ENCODE measurements at places on chromosomes 5 and 9. TPM values are rescaled to one million over a fixed set of nuclear protein-coding genes. Genes with fewer than 3 reads are reported as not detected.

DNA sequence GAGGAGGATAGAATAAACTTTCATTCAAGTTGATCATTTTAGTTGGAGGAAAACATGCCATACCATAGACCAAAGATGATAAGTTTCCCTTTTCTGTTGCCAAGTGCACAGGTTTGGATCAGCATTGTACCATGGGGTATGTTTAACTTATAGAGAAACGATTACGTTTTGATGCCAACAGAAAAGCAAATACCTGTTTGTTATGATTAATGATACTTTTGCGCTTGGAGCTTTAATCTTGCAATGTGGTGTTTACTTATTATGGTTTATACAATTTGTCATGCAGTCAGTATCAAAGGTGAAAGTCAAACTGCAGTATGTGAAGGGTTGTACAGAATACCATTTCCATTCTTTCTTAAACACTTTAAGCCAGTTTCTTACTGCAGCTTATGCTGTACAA is 13.2 kb upstream of the ARHGEF28 start:
- no peak for DNase-seq
- H3K27ac ChIP-seq, result no peak overlapping the region
- H3K4me1 ChIP-seq, result no peaks in the 10 kb centered on the region
- H3K27me3 ChIP-seq, result no peaks in the 10 kb centered on the region
- no peaks in the 10 kb centered on the region for H3K36me3 ChIP-seq
- H3K4me3 ChIP-seq, result no peak overlapping the region

GRCh38 chr9:127910613-127911205 is 6.1 kb downstream of the ST6GALNAC4 start:
- H3K4me1 ChIP-seq, result peaks cover 20% of the 10 kb centered on the region
- H3K27ac ChIP-seq, result no peak overlapping the region
- DNase-seq, result no peak

DNA sequence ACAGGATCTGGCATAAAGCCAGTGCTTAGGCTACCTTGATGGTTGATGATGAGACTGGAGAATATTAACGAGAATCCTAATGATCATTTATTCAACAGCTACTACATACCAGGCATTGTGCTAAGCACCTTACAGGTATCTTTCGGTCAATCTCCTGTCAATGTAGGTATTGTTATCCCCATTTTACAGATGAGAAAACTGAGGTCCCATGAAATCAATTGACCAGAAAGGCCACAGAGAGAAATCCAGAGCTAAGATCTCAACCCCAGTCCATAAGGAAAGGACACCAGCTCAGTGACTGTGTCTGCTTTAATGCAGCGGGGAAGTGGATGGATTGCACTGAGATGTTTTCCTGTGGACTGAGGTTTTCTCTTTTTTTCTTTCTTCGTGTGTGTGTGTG is 63.3 kb downstream of the ARHGEF37 start:
- no peaks in the 10 kb centered on the region for H3K36me3 ChIP-seq
- H3K27me3 ChIP-seq, result no peaks in the 10 kb centered on the region

DNA sequence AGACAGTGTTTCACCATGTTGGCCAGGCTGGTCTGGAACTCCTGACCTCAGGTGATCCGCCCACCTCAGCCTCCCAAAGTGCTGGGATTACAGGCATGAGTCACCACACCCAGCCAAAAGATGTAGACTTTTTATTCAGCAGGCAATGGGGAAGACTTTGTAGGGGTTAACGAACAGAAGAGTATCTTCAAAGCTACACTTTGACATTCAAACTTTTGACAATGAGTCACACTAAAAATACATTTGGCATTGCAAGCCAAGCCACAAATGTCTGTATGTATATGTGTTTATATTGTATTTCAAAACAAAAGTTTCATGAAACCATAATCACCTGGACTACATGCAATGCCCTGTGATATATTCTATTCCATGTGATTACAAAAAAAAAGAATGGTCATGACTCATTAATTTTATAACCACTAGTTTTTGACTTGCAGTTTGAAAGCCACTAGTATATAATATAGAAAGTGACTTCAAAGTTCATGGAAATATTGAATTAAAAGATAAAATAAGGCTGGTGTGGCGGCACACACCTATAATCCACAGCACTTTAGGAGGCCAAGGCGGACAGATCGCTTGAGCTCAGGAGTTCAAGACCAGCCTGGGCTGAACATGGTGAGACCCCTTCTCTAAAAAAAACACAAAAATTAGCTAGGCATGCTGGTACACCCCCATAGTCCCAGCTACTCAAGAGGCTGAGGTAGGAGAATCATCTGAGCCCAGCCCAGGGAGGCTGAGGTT is 8.3 kb downstream of the DIMT1 start:
- H3K4me1 ChIP-seq, result no peaks in the 10 kb centered on the region
- no peak for DNase-seq
- peaks cover 58% of the 10 kb centered on the region for H3K36me3 ChIP-seq
- no peaks in the 10 kb centered on the region for H3K27me3 ChIP-seq
- H3K4me3 ChIP-seq, result no peak overlapping the region
- H3K27ac ChIP-seq, result no peak overlapping the region

DNA sequence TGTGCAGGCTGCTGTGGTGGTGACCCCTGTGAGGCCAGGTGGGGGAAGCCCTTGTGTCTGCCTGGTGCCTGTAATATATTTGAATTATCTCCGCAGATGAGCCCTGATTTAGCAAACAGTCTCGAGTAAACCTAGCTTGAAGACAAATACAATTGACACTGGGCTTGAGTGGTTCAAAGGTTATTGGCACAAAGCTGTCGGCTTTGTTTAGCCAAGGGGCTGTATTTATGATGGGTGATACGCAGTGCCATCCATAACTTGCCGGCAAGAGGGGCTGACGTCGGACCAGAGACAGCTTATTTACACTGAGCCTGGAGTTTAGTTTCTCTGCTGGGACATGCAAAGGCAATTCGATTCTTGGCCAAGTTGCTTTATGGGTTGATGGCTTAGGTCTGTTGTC is 20.0 kb upstream of the PITX1 start:
- DNase-seq, result no peak
- H3K4me1 ChIP-seq, result no peaks in the 10 kb centered on the region
- no peak overlapping the region for H3K4me3 ChIP-seq
- H3K36me3 ChIP-seq, result no peaks in the 10 kb centered on the region
- H3K27me3 ChIP-seq, result peaks cover 61% of the 10 kb centered on the region
- no peak overlapping the region for H3K27ac ChIP-seq

DNA sequence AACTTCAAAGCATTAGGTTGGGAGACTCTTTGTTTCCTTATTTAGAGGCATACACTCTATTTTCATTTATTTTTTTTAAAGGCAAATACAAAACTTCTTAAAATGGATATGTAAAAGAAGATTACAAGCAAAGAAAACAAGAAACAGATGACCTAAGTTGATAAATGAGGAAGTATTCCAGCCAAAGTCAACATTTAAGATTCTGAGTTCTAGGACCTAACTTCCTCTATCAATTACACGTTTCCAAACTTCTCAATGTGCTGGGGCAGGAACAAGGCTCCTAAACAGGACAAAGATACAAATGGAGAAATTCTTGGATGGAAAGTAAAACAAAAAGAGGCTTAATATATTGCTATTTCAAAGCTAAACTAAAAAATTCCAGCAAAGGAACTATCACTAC is 89.5 kb downstream of the TLE1 start:
- DNase-seq, result peak; percentile 32
- H3K4me3 ChIP-seq, result no peak overlapping the region
- no peak overlapping the region for H3K27ac ChIP-seq

GRCh38 chr9:110025551-110026170 is 182.3 kb downstream of the C9orf152 start:
- no peak overlapping the region for H3K27ac ChIP-seq
- no peak for DNase-seq
- H3K36me3 ChIP-seq, result no peaks in the 10 kb centered on the region

DNA sequence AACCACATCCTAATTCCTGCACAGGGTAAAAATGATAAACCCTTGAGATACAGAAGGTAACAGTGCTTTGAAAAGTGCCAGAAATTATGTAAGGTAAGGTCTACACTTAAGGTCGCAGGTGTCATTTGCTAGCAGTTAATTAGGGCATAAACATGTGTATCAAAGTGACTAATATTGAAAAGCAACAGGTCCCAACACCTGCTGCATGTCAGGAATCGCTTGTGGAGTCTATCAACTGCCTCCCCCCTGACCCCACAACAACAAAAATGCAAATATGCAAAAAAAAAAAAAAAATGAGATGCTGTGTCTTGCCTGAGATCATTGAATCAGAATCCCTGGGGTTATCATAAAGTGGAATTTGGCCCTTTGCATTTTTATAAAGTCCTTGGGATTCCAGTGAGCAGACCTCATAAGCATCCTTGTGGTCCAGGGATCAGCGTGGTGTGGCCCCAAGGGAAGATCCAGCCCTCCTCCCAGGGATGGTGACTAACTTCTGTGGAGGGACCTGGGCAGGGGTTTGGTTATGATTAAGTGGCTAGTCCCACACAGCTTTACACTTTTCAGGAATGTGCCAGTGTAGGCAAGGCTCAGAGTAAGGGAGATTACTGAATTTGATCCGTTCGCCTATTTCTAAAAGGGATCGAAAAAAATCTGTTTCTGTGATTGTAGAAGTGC is 92.5 kb upstream of the TNFSF8 start:
- H3K27me3 ChIP-seq, result no peaks in the 10 kb centered on the region
- no peak overlapping the region for H3K4me3 ChIP-seq
- no peaks in the 10 kb centered on the region for H3K36me3 ChIP-seq

- no peak overlapping the region for H3K27ac ChIP-seq
- H3K4me1 ChIP-seq, result no peaks in the 10 kb centered on the region
- H3K4me3 ChIP-seq, result no peak overlapping the region
These were observed 10.3 kb downstream of the SMC2 start for GRCh38 chr9:104104360-104104759.

GRCh38 chr5:177968661-177969211 is 27.3 kb downstream of the PROP1 start:
- no peak overlapping the region for H3K4me3 ChIP-seq
- no peak overlapping the region for H3K27ac ChIP-seq
- H3K27me3 ChIP-seq, result peaks cover 2% of the 10 kb centered on the region
- no peaks in the 10 kb centered on the region for H3K4me1 ChIP-seq

DNA sequence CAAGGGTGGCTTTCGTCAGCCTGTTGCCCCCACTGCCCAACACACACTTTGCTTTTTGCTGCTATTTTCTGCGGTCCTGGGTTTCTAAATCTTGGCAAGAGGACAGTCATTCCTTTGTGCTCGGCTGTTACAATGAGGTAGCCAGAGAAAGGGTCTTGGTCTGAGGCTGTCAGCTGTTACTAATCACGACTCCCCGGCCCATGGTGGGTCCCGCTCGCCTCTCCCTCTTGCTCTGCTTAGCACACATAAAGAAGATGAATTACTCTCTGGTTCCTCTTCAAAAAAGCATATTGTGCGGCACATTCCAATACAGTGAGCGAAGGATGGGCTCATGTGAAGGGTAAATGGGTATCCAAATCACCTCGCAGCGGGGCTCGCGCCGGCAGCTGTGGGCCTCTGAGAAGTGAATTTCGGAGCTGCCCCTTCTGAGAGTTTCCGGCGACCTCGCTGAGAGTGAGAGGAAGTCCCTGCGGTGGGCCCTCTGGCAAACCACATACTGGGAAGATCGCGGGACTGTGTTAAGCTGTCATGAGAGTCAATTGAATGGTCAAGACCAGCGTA is 56.0 kb downstream of the SLC1A3 start:
- H3K4me3 ChIP-seq, result no peak overlapping the region
- H3K4me1 ChIP-seq, result peaks cover 18% of the 10 kb centered on the region
- peak; percentile 8 for DNase-seq

GRCh38 chr5:142870532-142871362 is 100.6 kb downstream of the ARHGAP26 start:
- H3K4me3 ChIP-seq, result no peak overlapping the region
- H3K27ac ChIP-seq, result no peak overlapping the region
- no peaks in the 10 kb centered on the region for H3K27me3 ChIP-seq
- peaks cover 15% of the 10 kb centered on the region for H3K36me3 ChIP-seq
- DNase-seq, result no peak

DNA sequence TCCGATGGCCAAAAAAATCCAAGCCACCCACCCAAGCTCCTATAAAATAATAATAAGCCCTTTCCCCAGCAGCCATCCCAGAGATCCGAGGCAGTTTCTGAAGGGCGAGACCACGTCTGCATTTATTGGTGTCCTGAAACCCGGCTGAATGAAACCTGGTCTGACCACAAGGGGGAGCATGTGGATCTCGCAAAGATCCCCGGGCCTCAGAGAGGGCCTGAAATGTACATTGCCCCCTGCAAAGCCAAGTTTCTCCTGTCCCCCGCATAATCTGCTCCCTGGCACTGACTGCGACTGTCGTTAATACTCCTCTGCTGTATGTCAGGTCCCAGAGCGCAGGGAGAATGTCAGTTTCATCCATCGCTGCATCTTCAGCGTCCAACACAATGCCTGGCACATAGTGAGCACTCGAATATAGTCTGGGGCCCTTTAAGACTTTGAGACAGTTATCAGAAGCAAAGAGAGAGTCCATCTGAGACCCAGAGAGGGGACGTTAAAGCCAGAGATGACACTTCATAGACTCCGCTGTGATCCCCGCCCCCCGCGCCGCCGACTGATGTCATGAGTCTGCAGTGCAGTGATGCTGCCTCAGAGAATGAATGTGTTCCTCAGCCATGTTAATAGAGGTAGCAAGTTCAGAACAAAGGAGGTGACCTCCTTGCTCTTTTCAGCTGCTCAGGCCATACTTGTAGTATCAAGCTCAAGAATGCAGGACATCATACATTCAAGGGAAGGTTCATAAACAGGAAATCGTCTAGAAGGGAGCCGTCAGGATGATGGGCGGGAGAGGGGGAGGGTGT is 74.5 kb upstream of the BARHL1 start:
- peaks cover 7% of the 10 kb centered on the region for H3K27me3 ChIP-seq
- H3K4me3 ChIP-seq, result no peak overlapping the region
- H3K27ac ChIP-seq, result no peak overlapping the region
- peak; percentile 25 for DNase-seq

- no peak overlapping the region for H3K4me3 ChIP-seq
- no peaks in the 10 kb centered on the region for H3K36me3 ChIP-seq
- H3K27me3 ChIP-seq, result no peaks in the 10 kb centered on the region
- no peak overlapping the region for H3K27ac ChIP-seq
- DNase-seq, result no peak
- H3K4me1 ChIP-seq, result no peaks in the 10 kb centered on the region
These were observed 143.9 kb upstream of the FBN2 start for GRCh38 chr5:128681764-128682592.

DNA sequence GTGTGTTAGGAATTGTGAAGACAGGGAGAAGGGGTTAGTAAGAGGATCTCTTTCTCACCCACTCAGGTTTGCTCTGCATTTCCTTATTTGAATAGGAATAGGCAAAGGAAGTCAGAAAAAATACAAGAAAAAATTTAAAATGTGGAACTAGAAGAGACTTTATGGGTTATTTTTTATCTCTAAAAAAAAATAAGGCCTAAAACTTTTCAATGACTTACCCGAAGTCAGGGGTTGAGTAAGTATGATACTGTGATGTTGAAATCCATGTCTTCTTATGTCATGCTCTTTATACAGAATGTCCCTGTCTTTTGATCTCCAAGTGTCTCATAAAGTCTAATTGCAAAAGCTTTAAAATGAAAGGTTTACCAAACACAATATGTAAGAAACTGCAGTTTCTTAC is 148.3 kb upstream of the PIK3R1 start:
- DNase-seq, result peak; percentile 67
- no peak overlapping the region for H3K4me3 ChIP-seq
- H3K27ac ChIP-seq, result peak overlapping the region; percentile 50

GRCh38 chr9:99345942-99346341 is 123.9 kb downstream of the SEC61B start:
- no peak overlapping the region for H3K4me3 ChIP-seq
- no peaks in the 10 kb centered on the region for H3K4me1 ChIP-seq
- H3K27ac ChIP-seq, result no peak overlapping the region
- H3K27me3 ChIP-seq, result no peaks in the 10 kb centered on the region
- no peaks in the 10 kb centered on the region for H3K36me3 ChIP-seq

The DBN1 gene
- 1.6 TPM for polyA plus RNA-seq

The DMGDH gene
- polyA plus RNA-seq, result not detected

The FOXD4 gene
- not detected for polyA plus RNA-seq

The F2RL2 gene
- 0.14 TPM for polyA plus RNA-seq

The ANKRD34B gene
- 1.3 TPM for polyA plus RNA-seq

The PCDH12 gene
- polyA plus RNA-seq, result 0.90 TPM

The CCL21 gene
- not detected for polyA plus RNA-seq

The KCNV2 gene
- polyA plus RNA-seq, result not detected

The STARD4 gene
- 6.4 TPM for polyA plus RNA-seq

Measured in CD14-positive monocyte (primary cell).